ENCODE measurements at places on chromosomes 2 and 18.

DNA sequence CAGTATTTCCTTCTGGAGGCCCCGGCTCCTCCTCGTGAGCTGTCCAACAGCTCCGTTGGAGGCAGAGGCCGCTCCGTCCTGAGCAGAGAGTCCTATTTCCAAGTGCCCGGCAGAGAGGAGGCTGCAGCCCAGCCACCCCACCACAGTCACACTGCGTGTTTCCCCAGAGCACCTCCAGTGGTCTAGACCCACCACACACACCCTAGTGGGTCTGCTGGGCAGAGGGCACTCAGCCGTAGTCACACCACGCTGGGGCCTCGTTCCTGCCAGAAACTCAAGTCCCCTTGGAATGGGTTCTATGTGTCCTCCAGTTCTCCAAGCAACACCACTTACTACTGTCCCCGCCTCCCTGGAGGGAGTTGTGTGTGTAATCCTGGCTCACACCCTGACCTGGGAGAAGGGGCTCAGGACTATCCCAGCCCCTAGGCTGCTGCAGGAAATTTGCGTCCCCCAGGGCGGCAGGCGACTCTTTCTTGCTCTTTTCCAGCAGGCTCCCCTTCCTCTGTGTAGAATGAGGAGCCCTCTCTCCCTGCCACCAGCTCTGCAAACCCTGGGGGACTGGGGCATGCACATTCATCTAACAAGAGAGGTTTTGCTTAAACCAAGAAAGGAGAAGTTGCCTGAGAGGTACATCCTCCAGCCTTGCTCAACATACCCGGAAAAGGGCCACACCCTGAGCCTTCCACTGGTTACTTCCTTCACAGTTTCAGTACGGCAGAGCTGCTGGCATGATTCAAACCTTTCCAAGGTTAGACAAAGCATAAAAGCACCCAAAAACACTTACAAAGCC, 114.1 kb downstream of the NDUFA10 start:
- no peak for DNase-seq

DNA sequence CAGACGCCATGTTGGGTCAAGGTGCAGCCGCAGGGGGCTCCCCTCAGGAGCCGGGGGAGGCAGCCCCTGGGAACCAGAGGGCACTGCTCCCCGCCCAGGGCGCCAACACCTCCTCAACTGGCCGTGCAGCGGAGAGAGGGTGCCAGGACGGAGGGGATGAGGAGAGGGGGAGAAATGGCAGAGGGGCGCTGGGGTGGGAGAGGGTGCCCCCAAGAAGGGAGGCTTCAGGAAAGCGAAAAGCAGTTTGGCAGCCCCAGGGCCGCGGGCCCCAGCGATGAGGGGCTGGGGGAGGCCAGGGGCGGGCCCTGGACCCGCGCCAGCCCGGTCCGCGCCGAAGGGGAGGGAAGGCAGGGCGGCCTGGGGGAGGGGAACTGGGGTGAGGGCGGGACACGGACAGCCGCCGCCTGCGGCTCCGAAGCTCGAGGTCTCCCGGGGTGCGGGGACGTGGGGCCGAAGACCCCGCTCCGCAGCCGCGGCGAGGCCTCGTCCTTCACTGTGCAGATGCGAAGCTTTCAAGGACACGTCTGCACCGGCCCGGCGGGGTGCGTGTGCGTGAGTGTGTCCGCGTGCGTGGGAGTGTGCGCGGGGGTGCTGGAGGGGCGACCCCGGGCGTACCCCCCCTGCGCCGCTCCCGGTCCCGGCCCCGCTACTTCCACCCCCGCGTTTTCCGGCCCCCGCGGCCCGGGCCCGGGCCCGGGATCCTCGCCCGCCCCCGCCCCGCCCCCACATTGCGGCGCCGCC, 1.4 kb downstream of the DNMT3A start:
- no peak for DNase-seq

- no peak for DNase-seq
Observed at GRCh38 chr2:120740765-120741524, 5.3 kb downstream of the GLI2 start.

- DNase-seq = no peak
Observed at GRCh38 chr2:75703589-75704287, 7.0 kb downstream of the GCFC2 start.

DNA sequence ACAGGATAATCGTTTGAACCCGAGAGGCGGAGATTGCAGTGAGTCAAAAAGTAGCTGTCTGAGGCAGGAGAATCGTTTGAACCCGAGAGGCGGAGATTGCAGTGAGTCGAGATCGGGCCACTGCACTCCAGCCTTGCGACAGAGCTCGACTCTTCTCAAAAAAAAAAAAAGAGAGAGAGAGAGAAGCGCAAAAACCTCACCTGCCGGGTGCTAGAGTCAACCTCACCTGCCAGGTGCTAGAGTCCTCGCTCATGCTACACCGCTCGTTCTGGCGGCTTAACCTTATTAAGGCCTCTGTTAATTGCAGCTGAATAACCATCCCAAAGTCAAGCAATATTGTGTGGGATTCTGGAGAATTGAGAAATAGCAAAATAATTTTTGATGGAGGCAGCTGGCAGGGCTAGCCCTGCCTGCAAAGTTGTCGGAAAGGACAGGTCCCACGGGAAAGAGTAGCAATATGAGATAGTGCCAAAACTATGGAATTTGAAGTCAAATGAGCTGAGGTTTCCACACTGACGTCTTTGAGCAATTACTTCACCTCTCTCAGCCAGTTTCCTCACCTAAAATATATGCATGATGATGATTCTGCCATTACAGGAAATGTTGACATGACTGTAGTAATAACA, 644 bp upstream of the DYM start:
- DNase-seq = peak; percentile 41

DNA sequence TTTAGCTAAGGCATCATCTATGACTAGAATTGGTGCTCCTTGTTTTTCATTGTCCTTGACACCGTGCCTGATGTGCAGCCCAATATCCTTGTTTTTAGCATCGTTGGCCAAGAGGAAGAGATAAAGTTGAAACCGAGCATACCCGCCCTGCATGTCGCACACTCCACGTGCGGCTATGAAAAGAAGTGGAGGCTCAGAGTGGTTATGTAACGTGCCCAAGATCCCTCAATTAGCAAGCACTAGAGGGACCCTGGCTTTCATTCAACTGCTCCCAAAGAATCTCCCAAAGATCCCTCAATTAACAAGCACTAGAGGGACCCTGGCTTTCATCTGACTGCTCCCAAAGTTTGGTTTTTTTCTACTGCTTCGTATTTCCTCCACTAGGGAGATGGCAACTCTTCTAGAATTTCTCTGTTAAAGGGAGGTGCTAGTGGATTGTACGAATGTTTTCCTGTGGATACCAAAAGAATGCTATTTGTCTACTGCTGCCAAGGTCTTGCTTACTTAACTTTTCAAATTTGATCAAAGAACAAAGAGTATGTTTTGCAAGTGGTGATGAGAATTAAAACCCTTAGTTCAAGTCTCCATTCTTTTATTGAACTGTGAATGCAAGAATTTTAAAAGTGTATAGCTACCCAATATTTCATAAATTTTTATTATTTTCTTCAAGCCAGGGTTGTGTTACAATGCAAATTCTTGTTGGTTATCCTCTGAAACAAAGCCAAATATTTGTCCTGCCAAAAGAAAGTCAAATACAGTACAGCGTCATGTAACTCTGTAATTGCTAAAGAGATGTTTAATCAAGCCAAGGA, 92.1 kb downstream of the AOX1 start:
- DNase-seq = peak; percentile 44

GRCh38 chr18:23982155-23983079, 32.1 kb upstream of the TTC39C start:
- DNase-seq = peak; percentile 44

GRCh38 chr2:148981324-148981723, 57.2 kb upstream of the LYPD6B start:
- DNase-seq = no peak

DNA sequence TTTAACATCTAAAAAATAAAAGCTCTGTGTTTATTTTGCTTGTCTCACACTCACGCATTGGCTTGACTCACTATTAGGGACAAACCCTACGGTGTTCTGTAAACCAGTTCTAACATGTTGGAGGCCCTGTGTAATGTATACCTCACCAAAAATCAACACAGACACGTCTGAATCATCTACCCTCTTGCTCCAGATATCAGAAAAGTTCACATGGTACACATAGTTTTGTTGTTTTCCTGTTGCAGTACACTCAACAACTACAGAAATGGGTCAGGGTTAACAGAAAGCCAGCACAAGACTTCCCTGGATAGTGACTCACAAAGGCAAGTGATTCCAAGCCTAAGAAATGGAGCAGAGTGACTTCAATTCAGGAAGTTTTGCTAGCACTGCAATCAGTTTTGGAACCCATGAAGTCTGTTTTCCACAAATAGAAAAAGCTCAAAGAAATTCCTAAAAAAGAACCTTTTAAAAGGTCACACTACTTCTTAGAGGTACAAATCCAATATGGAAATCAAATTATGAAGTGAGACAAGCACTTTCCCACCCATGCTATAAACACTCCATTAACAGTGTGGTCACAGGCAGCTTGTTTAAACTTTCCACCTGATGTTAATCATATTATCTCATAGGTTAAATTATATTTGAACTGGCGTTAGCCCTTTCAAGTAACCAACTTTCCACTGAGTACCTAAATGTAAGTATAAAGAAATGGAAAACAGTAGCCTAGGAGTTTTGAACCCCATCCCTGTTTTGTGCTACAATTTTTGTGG, 87.4 kb downstream of the GAREM1 start:
- DNase-seq = peak; percentile 83

- peak; percentile 87 for DNase-seq
Observed at GRCh38 chr2:1593371-1594122, 150.8 kb downstream of the PXDN start.

DNA sequence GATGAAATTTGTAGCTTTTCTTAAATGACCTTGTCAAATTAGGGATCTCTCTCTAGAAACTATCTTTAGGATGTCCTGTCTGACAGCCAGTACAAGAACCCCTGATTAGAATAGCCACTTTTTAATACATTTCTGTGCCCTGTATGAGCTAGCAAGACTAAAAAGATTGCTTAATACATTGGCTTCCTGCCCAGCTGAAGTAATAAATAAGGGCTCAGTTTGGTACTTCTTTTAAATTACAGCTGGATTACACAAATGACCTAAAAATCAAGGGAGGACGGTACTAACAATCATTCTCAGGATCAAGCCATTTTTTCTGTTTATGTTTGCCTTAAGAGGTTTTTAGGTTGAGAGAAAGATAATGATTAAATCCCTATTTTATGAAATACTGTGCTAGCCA, 11.6 kb upstream of the OLA1 start:
- peak; percentile 77 for DNase-seq

- DNase-seq = peak; percentile 79
Observed at GRCh38 chr2:65064728-65065552, 8.7 kb downstream of the CEP68 start.

GRCh38 chr18:24212939-24213338, 74.1 kb downstream of the CABYR start:
- peak; percentile 80 for DNase-seq

- no peak for DNase-seq
Observed at GRCh38 chr2:127594116-127594591, 51.8 kb upstream of the GPR17 start.
